ENCODE measurements at places on chromosomes 16 and 17.

DNA sequence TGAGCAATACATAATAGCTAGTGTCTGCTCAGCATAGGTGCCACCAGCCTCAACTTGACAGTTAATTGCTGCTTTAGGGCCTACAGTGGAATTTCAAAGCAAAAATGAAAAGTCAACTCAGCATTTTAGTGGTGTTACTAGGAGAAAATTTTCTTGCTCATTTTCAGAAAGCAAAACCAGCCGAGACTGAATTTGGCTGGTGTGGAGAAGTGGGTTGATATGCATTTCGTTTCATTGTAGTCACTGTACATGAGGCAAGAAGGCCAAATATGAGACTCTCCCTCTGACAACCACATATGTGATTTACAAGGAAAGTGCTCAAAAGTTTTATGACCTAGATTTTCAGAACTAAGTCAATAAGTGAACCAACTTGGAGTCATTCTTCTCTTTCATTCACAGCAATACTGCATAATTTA lies 54.0 kb downstream of the DUSP14 start:
- no peak for DNase-seq

DNA sequence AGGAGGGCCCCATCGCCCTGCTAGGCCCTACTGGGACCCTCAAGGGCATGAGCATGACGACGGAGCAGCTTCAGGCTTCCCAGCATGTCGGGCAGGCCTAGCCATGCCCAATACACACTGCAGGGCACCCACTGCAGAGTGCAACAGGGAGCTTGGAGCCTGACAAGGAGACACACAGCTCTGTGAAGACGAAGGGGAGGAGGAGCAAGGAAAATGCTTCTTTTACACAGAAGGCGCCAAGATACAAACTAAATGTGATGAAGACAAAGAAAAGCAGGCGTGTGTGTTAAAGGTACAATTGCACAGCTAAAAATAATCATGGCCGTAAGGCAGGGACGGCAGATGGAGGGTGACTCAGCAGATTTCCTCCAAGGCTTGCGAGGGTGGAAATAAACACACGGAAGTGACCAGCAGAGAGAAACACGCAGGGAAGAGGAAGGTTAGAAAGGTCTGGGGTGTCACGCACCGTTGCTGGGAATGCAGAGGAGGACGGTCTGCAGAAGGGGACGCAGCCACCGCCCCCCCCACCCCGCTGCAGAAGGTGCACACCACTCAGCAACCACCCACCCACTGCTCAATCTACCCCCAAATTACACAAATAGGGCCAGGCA lies 108.5 kb downstream of the ZNF778 start:
- no peak for DNase-seq

GRCh38 chr17:65678546-65678945 lies 117.1 kb upstream of the AXIN2 start:
- no peak for DNase-seq

GRCh38 chr17:57420734-57421717 lies 164.7 kb downstream of the MSI2 start:
- no peak for DNase-seq

GRCh38 chr16:28010671-28011070 lies 52.8 kb downstream of the GSG1L start:
- DNase-seq: no peak

All from stimulated activated CD8-positive, alpha-beta memory T cell treated with anti-CD3 and anti-CD28 coated beads, Interleukin-4, amount 100 ng/mL, for 1 hour (primary cell).